ENCODE measurements at places on chromosomes 11 and 22. TPM values are rescaled to one million over a fixed set of nuclear protein-coding genes. Genes with fewer than 3 reads are reported as not detected.

DNA sequence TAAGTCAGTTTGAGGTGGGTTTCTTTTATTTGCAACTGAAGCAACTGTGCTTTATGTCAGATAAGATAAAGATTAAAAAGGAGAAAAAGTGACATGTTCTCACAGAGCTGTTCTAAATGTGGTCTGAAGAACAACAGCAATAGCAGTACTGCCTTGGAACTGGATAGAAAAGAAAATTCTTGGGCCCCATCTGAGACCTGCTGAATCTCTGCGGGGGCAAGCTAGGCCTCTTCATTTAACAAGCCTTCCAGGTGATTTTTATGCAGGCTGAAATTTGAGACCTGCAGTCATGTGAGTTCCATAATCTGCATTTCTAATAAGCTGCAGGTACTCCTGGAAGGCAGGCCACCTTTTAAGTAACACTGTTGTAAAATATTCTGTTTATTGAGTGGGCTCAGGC lies 91.4 kb upstream of the CTSC start:
- DNase-seq, result no peak

DNA sequence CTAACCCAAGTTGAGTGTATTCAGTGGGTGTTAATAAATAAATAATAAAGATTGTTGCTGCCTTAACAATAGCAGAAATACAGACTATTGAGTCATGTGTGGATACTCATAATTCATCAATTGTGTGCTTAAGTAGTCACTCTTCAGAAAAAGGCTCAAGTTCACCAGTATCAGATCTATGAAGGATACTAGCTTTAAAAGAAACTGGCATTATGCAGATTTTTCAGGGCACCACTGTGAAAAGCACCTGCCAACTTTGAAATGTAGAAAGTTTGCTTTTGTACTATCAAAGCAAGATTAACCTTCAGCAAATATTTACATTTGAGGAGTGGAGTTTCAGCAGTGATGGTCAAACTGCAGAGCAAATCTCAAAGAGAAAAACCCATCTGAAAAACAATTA lies 20.1 kb upstream of the SYTL2 start:
- DNase-seq, result no peak

GRCh38 chr22:39348909-39349505 lies 784 bp upstream of the SYNGR1 start:
- no peak for DNase-seq

- DNase-seq, result no peak
Observed at GRCh38 chr22:40235308-40235707, 57.6 kb downstream of the TNRC6B start.

GRCh38 chr11:59719556-59719955 lies 5.9 kb upstream of the OR10V1 start:
- DNase-seq, result no peak

DNA sequence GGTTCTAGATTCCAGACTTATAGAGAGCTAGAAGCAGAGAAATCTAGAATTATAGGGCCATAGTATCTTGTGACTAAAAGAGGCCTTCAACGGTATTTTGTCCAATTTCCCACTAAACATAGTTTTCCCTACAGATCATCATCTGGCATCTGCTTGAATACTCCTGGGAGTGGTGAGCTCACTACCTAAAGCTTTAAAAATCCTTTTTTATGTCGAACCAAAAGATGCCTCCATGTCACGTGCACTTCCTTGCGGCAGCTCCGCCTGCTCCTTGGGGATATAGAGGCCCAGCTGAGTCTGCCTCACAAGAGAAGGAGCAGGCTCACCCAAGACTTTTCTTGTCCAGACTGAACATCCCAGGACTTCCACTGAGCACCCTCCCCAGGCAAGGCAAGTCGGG lies 4.3 kb upstream of the MB start:
- no peak for DNase-seq

GRCh38 chr11:77039491-77040400 lies 5.5 kb downstream of the B3GNT6 start:
- DNase-seq, result peak; percentile 73

DNA sequence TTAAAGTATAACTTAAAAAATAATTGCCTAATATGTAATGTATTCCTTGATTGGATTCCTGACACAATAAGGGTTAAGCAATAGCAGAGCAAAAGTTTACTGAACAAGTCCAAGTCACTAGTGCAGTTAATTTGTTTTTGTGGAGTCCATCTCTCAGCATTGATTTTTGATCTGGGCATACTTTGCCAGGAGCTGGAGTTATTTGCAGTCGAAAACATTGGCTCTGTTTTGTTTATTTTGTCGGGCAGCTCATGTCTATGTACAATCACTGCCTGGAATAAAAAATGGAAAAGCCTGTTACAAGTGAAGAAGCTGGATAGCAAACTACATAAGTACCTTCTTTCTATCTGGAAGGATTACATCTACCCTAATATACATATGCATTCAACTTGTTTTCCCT lies 625.2 kb downstream of the CNTN5 start:
- DNase-seq, result no peak

Gene PANX3
- total RNA-seq, result not detected

GRCh38 chr11:13316528-13316961 lies 39.0 kb downstream of the BMAL1 start:
- no peak for DNase-seq

DNA sequence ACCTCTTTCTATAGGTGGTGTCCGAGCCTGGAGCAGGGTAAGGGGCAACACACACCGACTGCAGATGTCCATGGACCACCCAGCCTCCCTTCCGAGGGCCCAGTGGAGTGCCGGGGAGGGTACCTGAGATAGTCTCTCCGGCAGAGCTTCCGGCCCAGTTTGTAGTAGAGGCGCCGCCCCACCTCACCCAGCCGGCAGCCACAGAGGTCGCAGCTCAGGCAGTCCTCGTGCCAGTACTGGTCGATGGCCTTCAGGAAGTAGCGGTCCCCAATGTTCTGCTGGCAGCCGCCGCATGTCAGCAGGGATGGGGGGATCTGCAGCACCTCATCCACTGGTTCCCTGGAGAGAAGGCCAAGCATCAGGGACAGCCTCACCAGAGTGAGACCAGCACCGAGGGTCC lies 27.4 kb downstream of the LMO2 start:
- DNase-seq, result no peak

Gene GUCY1A2
- total RNA-seq, result 1.2 TPM

GRCh38 chr11:88619656-88620385 lies 282.3 kb upstream of the CTSC start:
- no peak for DNase-seq

DNA sequence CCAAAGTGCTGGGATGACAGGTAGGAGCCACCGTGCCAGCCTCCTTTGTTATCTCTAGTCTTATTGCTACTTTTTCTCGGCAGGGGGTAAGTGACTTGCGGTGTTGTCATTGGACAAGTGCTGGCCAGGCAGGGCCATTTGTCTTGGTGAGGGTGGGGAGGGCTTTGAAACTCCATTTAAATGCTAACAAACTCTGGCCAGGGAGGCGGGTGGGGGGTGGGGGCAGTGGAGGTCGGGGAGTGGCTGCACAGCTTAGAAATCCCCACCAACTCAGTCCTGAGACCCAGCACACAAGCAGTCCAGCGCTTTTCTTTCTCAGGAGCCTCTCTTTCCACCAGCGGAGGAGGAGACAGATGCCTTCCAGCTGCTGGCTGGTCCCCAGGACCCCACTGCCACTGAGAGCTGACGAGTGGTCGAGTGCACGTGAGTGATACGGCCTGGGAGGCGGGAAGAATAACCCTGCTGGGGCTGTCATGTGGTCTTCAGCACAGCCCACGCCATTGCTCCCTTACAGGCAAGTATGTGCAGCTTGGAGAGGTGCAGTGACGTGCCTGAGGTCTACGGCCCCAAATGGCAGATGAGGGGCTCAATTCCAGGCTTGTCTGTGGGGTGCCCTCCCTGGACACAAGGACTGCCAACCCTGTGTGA lies 24.2 kb upstream of the OSBPL5 start:
- DNase-seq, result no peak
